Caudate nucleus (tissue), 63 donors: ENCODE measurements at places on chromosomes 4 and X.

DNA sequence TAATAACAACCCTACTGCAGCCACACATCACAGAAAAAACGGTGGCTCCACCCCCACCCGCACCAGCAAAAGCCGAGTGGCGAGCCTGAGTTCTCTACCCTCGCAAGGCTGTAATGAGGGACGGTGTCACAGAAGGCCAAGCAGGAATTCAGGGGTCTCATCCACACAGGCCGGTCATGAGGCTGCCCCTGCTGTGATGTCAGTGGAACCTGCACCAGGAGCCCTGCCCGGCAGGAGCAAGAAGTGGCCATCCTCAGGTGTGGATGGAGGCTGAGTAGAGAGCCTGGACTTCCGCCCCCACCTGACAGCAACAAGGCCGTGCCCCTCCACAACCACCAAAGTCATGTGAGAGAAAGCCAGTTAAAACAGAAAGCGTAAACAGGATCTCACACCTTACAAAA is 20.6 kb downstream of the LYAR start:
- no peak for DNase-seq

DNA sequence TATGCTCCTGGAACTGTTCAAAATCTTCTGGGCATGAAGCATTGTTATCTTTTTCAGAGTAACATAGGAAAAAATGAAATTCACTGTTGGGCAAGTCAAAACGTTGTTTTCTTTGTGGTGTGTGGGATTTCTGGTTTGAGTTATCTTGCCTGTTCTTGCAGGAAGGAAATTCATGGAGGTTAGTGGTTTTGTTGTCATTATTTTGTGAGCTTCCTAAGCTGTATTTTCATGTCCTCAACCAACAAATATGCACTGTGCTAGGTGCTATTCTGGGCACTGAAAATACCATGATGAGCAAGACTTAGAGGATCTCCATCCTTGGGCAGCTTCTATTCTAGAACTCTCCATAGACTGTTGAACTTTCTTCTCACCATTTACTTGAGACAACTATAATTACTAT is 16.9 kb downstream of the SPINK2 start:
- no peak for DNase-seq

GRCh38 chrX:23327104-23327503 is 7.5 kb upstream of the PTCHD1 start:
- no peak for DNase-seq

GRCh38 chrX:136206916-136207315 is 44.3 kb downstream of the MAP7D3 start:
- DNase-seq, result no peak

GRCh38 chr4:117893207-117893606 is 141.1 kb upstream of the NDST3 start:
- no peak for DNase-seq

DNA sequence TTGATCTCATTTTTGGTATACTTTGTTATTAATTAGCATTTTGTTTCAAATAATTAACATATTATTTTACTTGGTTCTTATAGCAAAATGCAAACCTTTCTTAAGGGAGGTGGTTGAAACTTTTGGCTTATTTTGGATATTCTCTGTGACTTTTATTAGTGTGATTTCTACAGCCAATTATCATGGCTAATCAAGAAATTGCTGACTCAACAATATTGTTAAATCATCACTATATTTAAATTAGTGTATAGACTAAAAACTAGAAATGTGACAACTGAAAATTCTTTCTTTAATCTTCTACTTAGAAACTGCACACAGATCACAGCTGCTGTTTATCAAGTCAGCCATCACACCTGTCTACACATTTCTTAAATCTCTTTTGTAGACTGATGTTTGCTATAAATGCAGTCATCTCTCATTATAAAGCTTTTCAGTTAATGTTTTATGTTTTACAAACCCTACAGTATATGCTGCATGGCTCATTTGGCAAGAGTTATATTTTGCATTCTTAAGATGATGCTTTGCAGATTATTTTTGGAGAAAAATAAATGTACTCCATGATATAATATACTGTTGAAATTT is 389.8 kb upstream of the PCDH10 start:
- no peak for DNase-seq

- no peak for DNase-seq
These were observed 18.4 kb downstream of the PRPS1 start for GRCh38 chrX:107646735-107647134.

GRCh38 chrX:44770121-44770520 is 73.7 kb upstream of the DUSP21 start:
- DNase-seq, result no peak

DNA sequence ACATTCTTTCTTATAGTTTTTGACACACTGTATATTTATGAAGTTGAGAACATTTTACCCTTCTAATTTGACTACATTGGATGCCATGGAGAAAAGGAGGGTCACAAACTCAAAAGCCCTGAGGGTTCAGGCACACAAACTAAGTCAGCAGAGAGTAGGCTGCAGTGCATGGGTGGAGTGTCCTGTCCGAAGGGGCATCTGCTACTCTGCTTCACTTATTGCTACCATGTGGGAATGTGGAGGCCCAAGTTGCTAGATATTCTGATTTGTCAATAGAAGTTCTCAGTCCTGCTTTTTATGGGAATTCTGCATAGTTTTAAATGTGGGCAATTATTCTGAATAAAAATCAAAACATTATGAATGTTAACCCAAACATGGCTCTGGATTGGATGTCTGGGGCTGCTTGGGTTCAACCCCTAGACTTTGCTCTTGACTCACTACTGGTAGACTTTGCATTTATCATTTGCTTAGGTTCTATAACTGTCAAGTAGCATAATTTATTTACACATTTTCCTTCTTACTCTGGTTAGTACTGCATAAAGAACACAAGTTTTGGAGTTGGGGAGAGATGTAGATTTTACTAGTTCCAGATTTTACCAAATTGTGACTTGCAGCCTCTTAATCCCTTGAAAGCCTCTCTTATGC is 255.1 kb downstream of the SPRY1 start:
- no peak for DNase-seq

DNA sequence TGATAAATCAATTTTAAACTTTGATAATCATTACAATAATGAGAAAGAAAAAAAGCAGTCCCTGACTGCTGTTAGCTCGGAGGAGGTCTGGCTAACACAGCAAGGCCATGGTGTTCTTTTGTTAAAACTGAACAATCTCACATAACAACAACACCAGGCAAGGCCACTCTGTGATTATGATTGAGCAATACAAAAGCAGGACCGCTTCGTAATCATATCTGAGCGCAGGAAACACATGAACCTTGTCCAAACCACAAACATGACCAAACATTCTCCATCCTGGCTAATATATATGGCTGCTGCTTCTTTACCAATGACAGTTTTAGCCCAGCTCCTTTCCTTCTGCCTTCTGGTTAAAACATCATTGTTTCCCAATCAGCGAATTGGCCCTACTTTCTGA is 76.8 kb upstream of the DDX53 start:
- no peak for DNase-seq

DNA sequence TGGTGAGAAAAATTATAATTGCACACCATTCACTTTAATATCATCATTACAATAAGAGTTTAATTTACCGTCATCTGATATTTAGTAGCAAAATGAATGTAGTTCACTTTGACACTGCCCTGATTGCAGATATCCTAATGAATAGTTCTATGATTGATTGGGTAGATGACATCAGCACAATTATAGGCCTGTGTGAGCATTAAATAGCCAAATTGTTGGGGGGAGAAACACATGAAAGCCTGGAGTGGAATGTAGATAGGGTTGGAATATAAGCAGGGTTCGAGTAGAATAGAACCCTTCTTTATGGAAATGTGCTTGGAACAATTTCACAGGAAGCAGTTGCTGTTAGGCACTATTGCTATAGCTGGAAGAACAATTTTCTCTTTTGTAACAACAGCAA is 1526.2 kb downstream of the RPA4 start:
- no peak for DNase-seq

- DNase-seq, result no peak
These were observed 25.0 kb downstream of the RFC1 start for GRCh38 chr4:39341075-39341725.

DNA sequence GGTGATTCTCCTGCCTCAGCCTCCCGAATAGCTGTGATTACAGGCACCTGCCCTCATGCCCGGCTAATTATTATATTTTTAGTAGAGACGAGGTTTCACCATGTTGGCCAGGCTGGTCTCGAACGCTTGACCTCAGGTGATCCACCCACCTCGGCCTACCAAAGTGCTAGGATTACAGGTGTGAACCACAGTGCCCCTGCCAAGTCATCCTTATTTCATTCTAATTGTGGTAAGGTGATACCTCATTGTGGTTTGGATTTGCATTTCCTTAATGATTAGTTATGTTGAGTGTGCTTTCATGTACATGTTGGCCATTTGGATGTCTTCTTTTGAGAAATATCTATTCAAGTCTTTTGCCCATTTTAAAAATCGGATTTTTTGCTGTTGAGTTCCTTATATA is 93.0 kb downstream of the USP9X start:
- DNase-seq, result no peak

GRCh38 chr4:109916027-109916409 is 3.3 kb downstream of the EGF start:
- DNase-seq, result no peak

DNA sequence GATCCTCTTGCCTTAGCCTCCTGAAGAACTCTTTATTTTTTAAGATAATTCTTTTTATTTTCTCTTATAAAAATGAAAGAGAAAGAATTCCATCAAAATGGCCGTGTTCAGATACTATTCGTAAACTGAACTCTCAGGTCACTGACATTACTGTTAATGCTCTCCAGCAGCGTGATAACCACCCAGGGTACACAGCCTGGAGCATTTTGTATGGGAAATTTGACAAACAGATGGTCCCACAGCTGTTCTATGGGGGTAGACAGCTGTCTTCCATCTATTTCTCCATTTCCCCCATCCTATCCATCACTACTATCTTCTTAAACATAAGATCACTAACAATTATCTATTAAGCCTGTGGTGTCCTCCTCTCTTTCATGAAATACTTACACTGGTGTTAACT is 47.8 kb downstream of the SYNPO2 start:
- no peak for DNase-seq

DNA sequence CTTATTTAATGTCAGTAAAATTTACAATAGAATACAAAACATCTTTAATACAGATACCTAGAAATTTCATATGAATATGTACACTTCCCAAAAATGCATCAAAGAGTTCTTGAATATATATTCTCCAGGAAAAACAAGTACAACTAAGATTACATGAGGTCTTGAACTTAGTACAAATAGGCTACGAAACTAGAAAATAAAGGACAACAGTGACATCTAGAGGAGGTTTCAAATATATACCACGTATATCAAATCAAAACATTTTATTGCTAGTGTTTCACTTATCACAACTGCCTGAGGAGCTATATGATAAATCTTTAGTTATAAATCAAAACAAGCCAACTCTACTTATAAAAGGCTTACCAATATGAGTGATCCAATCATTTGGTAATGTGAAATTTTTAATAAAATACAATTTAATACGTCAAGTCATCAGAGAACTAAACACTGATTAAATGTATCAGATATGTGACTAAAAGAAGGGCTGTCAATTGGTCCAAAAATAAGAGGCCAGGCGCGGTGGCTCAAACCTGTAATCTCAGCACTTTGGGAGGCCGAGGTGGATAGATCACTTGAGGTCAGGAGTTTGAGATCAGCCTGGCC is 36.6 kb downstream of the ANAPC10 start:
- no peak for DNase-seq

GRCh38 chrX:47143894-47144625 is 442 bp downstream of the NDUFB11 start:
- peak; percentile 47 for DNase-seq

- no peak for DNase-seq
These were observed 69.8 kb upstream of the NEIL3 start for GRCh38 chr4:177239878-177240277.

- DNase-seq, result no peak
These were observed 103.8 kb upstream of the QRFPR start for GRCh38 chr4:121484633-121485032.

GRCh38 chr4:183821076-183821853 is 83.8 kb upstream of the STOX2 start:
- DNase-seq, result no peak

- DNase-seq, result no peak
These were observed 56.7 kb upstream of the RASSF6 start for GRCh38 chr4:73676861-73677323.

DNA sequence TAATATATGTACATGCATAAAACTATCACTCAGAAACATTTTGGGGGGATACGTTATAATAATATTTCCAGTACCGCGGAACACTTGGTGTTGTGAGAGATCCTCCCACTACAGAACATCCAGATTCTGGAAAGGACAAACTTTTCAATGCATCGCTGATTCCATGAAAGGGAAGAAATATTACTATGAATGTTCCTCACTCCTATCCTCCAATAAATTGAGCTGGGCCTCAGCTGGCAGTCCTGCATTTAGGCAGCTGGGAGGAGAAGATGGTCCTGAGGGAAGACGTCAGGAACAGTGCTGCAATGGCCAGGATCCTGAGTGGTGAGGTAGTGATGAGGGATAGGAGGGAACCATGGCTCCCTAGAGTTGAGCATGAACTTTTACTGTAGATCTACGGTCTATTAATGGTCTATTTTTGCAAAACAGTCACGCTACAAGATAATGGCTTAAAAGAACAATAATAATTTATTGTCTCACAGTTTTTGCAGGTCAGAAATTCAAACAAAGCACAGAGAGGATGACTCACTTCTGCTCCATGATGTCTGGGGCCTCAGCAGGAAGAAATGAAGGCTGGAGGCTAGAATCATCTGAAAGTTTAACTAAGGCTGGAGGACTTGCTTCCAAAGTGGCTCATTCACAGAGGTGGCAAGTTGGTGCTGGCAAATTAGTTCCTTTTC is 538.1 kb downstream of the STIM2 start:
- no peak for DNase-seq

DNA sequence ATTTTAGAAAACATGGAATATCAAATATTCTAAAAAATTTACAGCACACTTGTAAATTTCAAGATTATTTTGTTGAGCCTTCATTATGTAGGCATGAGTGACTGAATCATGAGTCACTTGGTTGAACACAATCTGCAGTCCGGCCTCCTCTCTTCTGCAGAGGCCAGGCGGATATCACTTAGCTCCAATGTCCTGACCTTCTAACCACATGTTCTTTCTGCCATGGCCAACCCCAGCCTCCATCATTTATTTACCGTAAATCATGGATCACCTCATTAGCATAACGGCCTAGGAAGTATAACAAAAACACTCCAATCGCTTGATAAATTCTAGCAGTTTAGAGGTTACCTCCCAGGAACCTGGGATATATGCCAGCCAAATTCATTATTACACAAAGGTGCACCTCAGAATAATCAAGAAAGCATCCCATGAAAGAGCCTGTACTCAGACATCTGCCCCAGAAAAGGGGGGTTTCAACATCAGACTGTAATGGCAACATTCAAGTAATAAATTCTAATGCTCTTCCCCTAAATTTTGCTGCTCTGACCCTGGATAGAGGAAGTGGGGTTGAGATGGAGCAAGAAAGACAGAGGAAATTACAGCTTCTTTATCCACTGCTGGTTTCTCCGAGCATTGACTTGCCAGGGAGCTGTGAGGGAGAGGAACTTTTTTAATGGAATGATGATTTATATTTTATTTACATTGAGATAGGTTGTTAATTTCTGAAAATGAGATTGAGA is 2153.6 kb upstream of the AGA start:
- no peak for DNase-seq
